Stimulated activated CD8-positive, alpha-beta memory T cell treated with anti-CD3 and anti-CD28 coated beads, Interleukin-4, amount 100 ng/mL, for 4 hours (primary cell): ENCODE measurements at places on chromosomes 6 and 20.

DNA sequence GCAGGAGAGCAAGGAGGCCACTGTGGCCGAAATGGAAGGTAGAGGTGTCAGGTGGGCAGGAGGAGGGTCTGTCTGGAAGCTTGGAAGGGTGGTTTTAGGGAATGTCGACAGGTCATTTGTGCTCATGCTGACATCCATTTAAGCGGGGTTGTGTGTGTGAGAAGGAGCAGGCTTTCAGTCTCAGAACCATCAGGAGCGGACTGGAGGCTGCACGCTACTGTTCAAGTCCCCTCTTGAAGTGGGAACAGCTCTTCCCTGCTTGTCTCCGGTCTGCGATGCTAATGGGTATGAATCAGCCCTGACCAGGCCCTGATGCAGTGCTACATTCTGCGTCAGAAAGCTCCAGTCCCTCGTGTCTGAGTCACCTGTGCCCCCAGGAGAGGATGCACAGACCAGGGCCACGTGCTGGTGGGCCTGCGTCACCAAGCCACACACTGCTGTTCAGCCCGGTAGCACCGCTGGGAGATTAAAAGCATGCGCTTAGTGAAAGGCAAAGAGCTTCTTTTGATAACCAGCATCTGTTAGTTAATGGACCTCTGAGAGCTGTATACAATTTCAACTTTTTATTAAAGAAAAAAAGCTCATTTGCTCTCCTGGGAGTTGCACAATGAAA, 58.0 kb downstream of the APCDD1L start:
- no peak for DNase-seq

GRCh38 chr20:3045042-3045815, 623 bp upstream of the MRPS26 start:
- no peak for DNase-seq

GRCh38 chr6:160333841-160334240, 14.3 kb upstream of the SLC22A3 start:
- no peak for DNase-seq

DNA sequence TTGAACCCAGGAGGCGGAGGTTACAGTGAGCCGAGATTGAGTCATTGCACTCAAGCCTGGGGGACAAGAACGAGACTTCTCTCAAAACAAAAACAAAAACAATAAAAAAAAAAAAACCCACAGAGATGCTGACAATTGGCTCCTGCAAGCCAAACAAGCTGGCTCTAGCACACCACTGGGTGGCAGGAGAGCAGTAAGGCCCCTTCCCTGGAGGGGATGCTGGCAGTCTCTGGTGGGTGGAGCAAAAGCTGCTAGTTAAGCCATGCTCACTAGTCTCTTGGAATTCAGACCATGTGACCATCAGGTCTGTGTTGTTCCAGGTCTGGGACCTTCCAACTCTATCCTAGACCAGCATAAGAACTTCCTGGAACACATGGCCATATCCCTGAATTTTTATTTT, 18.9 kb upstream of the DSN1 start:
- DNase-seq, result no peak
